ENCODE measurements at places on chromosomes 6 and 20.

DNA sequence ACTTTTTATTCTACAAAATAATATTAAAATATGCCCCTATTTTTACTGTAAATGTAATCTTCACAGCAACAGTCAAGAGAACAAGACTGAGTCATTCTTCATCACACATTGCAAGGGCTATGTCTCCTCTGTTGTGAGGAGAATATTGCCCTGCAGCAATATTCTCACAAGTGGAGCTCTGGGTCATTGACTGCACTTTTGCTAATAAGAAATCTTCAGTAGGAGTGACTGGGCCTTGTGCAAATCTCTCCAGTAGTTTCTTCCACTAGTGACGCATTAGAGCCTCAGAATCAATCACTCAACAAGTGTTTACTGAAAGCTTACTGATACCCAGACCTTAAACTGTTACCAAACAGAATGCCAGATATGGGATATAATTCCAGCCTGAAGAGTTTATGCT is 49.1 kb downstream of the LAMA2 start:
- DNase-seq: no peak

DNA sequence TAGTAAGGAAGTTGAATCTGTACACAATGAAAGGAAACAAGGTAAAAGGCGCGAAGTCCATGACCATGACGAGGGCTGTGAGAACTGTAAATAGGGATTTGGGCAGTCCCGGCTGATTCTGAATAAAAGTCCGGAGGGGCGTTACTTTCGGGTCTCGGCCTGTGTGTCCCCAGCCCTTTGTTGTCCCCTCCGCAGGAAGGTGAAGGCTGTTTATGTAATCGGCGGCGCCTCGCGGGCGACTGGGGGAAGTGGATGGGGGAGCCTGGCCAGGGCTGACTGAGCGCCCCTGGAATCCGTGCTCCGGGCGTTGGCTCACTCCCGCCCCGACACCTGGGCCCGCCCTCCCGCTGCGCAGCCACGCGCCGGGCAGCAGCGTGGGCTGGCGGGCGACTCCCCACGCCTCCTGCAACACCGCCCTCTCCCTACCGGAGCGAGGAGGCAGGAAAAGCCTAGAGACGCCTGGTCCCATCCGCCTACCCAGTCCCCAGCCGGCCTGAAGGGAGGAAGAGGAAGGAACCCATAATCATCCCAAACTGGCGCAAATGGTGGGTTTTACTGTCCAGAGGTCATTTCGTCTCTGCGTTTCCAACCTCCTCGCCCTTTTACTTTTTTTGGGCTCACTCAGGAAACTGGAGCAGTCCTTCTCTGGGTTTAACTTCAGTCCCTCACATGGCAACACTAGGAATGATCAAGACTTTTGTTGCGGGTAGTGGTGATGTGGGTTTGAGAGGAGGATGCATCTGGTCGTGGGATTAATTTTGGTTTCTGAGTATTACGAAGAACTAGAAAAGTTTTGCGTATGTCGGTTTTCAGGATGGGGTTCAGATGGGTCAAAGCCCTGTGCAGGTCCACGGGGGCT is 12.1 kb downstream of the TRIM31 start:
- DNase-seq: peak; percentile 37

DNA sequence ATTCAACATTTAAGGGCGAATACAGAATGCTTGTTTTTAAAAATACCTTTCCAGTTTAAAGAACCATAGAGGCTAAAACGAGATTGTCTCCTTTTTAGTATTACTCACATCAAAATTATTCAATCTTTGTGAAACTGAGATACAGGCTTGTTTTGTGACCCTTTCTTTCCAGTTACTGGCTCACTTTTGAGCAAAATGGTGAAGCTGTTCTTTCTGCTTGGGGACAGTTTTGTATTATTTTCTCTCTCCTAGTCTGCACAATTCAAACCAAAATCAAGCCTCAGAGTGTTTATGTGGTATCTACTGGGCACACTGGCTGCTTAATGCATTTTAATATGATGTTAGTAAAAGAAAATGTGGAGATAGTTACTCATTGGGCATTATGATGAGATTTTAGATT is 36.5 kb downstream of the HIVEP1 start:
- DNase-seq: no peak

DNA sequence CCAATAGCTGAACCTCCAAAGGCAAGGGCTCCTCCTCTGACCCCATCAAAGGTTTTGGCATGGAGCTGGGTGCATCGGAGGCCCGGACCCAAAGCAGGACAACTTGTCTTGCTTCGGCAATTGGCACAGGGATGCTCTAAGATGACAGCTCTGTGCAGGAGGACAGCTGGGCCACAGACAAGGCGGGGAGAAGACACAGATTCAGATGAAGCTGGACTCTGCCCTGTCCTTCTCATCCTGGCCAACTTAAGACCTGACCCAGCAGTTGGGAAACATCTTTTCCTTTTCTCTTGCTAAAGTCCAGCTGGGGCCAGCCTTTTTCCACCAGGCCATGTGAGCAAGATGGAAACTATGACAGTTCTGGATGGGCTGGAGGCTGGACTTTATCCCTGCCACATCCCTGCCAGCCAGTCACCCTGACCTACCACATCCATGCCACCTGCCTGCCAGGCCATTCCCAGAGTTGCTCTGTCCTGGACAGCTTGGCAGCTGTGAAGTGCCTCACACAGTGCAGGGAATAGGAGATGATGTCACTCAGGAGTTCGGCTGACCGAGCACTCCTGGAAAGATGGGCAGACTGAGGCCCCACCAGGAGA is 12.7 kb upstream of the PSMF1 start:
- no peak for DNase-seq

DNA sequence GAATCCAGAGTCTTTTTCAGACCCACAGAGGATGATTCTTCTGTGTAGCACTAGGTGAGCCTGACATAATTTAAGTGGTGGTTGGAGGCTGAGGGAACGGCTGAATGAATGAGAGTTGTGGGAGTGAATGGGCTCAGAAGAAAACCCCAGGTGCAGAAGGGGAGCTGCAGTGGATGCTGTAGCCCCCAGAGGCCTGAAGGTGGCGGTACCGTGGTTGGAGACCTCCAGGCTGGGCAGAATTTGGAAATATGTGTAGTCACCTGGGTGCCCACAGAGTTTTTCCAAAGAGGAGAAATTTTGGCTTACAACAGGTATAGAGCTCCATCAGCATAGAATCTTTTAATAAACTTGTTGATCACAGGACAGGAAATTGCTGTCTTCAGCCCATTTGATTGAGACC is 6.5 kb upstream of the RAET1G start:
- peak; percentile 22 for DNase-seq

- peak; percentile 13 for DNase-seq
Measured at GRCh38 chr6:149905911-149906371, 8.0 kb upstream of the RAET1E start.
